ENCODE measurements at places on chromosomes 2 and 18. TPM values are rescaled to one million over a fixed set of nuclear protein-coding genes. Genes with fewer than 3 reads are reported as not detected.

The TRIP12 gene
- 78.6 TPM for total RNA-seq

The MYO5B gene
- under 0.01 TPM for total RNA-seq

The SERPINB13 gene
- total RNA-seq, result not detected

The MERTK gene
- total RNA-seq, result 8.6 TPM

The BBS5 gene
- 2.4 TPM for total RNA-seq

The FAM110C gene
- under 0.01 TPM for total RNA-seq

The CFAP65 gene
- not detected for total RNA-seq

The KIAA2012 gene
- not detected for total RNA-seq

The ADAM23 gene
- under 0.01 TPM for total RNA-seq

The SRD5A2 gene
- total RNA-seq, result not detected

The IL1RN gene
- total RNA-seq, result 0.54 TPM

The AGXT gene
- total RNA-seq, result not detected

The SLC39A10 gene
- 34.5 TPM for total RNA-seq

The RHOB gene
- total RNA-seq, result 528 TPM

The NR4A2 gene
- 6.7 TPM for total RNA-seq

The CPLX4 gene
- not detected for total RNA-seq

The COPS7B gene
- total RNA-seq, result 22.6 TPM

The TDRD15 gene
- under 0.01 TPM for total RNA-seq

The SAG gene
- total RNA-seq, result under 0.01 TPM

The ESPNL gene
- total RNA-seq, result 1.1 TPM

The NCKAP5 gene
- total RNA-seq, result not detected

The TMEM17 gene
- total RNA-seq, result 2.4 TPM

The TXNDC2 gene
- total RNA-seq, result not detected

The POTEI gene
- total RNA-seq, result not detected

The PLB1 gene
- 7.8 TPM for total RNA-seq

The ITPRIPL1 gene
- 17.2 TPM for total RNA-seq

The PIAS2 gene
- 15.9 TPM for total RNA-seq

The MEP1B gene
- not detected for total RNA-seq

The ICOS gene
- under 0.01 TPM for total RNA-seq

The UPP2 gene
- not detected for total RNA-seq

The PIEZO2 gene
- 1.3 TPM for total RNA-seq

The MALL gene
- total RNA-seq, result 1.1 TPM

The IL1B gene
- total RNA-seq, result 279 TPM

The CCT4 gene
- total RNA-seq, result 81.1 TPM

The KATNAL2 gene
- 2.2 TPM for total RNA-seq

The SIX3 gene
- not detected for total RNA-seq

The HTRA2 gene
- total RNA-seq, result 108 TPM

The MTCL1 gene
- total RNA-seq, result 1.9 TPM

The COLEC12 gene
- 0.27 TPM for total RNA-seq

The AKAIN1 gene
- not detected for total RNA-seq

The COBLL1 gene
- total RNA-seq, result 10.2 TPM

The CLEC4F gene
- total RNA-seq, result not detected

The GAREM1 gene
- total RNA-seq, result under 0.01 TPM
